ENCODE measurements at places on chromosomes 12 and 14.

DNA sequence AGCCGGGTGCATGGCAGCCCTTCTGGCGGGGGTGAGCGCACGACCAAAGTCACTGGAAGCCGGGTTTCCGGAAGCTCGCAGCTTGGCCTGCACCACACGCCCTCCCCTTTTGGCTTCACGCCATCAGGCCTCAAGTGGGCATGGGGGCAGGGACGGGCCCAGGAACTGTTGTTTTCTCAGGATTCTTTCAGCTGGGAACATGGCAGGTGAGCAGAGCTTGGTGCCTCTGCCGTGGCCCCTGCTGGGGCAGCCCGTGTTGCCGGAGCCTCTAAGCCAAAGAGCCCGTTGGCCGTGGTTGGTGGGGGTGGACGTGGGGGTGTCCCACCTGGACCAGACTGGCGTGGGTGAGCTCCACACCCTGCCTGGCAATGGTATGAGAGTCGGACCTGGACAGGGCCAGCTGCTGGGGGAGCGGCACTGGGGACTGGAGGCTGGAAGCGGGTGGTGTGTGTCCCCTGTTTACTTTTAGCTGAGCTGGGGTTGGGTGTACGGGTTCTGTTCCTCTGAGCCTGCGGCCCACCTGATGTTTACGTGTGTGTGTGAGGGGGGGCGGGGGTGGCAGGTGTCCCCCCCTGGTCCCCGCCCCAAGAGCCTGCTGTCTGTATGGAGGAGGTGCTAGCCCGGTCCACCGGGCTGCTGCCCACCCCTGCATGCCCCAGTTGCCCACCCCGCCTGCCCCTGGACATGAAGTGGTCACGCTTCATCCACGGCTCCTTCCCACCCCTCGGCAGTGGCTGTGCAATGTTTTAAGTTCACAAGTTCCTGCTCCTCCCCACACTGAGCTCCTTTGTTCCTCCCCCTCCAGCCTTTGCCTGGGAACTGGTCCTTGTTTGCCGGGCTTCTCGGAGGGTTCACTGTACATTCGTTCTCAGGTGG lies 28.7 kb upstream of the PLD4 start:
- no peak for DNase-seq

- peak; percentile 42 for DNase-seq
These were observed 92.7 kb downstream of the LRRC74A start for GRCh38 chr14:76918782-76919394.

DNA sequence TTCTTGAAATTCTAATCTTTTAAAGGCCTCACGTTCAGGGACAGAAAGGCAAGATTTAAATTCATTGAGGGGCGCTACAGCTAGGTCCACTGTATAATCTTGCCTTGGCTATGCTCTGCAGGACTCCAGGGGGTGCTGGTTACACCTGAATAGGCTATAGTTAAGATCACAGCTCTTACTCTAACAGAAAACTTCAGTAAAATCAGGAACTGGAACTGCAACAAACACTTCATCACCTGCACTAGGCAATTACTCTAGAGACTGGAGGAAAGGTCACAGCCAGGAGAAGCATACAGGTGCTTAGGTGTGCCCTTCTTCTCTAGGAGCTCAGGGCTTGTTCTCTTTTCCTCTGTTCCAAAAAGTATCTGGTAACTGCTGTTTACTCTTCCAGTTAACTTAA lies 20.9 kb downstream of the SLCO1C1 start:
- no peak for DNase-seq

DNA sequence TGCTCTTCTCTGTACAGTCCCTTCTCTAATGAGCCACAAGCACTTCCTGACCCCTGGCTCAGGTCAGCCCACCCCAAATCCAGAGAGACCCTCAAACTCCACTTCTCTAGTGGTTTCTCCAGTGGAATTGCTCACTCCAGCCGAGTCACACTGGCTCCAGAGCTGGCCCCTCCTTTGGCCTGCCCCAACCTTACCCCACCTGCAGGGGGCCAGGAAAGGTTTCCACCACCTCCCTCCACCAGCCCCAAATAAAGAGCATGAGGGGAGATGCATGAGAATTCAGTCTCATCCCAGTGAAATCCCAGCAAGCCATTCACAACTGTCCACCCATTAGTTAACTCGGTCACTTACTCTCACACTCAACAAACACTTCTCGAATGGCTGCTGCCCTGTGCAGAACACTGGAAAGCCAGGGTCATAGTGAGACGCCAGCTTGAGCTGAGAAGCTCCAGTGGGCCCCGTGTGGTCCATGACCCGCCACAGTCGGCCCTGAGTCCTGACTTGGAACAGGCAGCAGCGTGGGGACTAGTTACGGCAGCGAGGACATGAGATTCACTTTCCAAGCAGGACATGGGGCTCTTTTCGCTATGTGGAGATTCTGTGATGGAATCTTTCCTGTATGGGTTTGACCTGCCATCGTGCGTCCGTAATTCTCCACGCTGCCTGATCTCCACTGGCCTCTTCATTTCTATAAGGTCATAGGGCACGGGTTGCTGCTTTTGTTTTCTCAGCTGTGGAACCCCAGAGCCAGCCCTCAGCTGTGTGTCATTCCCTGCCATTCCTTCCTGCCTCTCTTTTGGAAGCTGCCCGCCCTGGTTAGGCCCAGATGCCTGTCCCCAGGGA lies 44.2 kb downstream of the SLC6A12 start:
- DNase-seq, result no peak

GRCh38 chr12:12384571-12385340 lies 27.9 kb downstream of the BORCS5 start:
- DNase-seq, result peak; percentile 83

DNA sequence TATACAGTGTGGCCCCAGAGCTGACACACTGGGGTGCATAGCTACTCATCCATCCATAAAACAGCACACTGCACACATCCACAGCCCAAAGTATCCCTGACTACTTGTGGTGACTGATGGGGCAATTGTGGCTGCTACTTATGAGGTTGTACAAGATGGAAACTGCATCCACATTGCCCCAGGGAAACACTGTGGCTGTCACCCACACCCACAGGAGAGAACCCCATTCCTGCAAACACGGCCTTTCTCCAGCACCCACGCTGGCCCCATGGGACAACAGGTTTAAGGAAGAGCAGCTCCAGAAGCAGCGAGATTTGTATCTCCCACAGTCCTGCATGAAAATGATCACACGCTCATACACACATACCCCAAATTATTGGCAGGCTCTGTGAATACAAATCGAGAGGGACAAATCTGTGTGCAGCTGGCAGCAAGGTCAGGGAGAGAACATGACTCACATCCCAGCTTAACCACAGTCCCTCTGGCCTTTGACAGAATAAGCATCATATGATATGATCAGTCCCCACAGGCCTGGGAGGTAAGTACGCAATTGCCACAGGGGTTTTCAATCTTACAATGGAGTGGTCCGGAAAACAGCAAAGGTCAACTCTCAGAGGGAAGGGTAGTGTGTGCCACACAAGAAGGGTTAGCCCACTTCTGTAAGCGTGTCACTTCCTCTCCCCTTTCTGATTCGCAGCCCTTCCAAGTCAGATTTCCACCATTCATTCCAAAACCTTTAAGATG lies 61.9 kb downstream of the ESR2 start:
- peak; percentile 71 for DNase-seq

DNA sequence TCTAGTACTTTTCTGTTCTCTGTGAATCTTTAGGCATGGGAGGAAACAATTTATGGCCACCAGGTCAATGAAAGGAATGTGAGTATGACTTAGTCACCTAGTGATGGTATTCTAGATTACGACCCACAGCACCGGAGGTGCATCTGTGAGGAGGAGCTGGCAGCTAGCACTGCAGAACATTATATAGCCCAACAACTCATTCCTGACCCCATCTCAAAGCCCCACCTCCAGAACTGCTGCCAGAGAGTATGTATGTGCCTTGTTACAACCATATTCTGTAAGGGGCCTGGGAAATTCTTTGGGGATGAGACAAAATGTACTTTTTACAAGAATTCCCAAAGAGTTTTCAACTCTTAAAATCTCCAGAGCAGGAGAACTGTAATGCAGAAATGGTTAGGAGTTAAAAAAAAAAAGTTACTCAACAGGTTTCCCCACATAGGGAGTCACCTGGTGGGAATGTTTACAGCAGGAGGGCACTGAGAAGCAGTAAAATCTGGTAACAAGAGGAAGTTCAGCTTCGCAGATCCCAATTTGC lies 34.9 kb upstream of the CERS5 start:
- DNase-seq, result no peak

DNA sequence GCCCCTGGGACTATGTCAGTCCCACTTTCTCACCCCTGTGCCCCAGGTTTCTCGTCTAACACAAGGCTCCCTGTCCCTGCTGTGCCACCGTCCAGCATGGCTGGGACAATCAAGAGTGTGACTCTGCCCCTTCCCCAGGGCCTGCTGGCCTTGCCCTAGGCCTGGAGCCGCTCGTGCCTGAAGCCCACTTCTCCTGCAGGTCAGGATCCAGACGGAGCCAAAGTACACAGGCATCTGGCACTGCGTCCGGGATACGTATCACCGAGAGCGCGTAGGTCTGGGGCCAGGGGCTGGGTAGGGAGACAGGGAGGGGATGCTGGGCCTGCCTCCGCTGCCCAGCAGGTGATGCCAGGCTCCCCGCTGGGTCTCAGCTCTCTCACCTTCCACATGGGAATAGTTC lies 2.8 kb downstream of the SLC25A47 start:
- no peak for DNase-seq

DNA sequence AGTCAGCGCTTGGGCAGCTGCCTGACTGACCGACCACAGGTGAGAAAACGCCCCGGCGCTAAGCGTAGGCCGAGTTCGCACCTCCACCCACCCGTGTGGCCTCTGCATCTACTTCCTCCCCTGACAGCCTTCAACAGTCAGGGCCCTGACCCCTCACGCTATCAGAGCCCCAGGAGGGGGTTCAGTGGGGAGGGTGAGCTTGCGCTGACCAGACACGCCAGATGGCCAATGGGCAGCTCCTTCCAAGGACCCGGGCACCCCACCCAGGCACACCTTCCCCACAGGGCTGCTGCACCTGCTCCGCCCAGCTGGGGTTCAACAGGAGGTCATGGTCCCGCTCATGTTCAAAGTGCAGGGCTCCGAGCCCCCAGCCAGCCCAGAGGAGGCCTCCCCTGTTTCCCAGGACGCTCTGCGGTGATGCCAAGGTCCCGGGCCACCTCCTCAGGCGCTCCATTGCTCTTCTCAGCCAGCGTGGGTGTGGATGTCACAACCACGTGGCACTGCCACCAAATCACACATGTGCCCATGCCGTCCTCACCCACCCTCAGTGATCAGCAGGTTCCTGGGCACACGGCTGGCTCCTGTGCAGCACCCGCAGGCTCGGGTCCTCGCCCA lies 48.7 kb upstream of the BCL11B start:
- DNase-seq, result peak; percentile 12

DNA sequence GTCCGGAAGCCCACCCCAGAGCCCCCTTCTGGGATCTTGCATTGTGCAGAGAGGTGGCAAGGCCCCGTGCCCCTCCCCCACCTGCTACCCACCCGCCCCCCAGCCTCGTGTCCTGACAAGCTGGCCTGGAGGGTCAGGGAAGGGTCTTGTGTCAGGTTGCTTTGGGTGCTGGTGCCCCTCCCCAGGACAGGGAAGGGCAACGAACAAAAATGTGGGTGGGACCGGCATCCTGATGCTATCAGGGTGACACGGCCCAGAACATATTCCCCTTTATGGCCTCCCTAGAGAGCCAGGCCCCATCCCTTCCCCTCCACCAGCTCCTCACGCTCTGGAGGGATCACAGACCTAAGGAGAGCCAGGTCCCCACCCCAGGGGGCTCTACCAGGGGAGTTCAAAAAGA lies 38.7 kb upstream of the TMEM179 start:
- no peak for DNase-seq

- DNase-seq, result no peak
These were observed 175.9 kb downstream of the MON2 start for GRCh38 chr12:62642486-62642885.

- peak; percentile 16 for DNase-seq
These were observed 31.5 kb downstream of the HEATR5A start for GRCh38 chr14:31388687-31389413.

DNA sequence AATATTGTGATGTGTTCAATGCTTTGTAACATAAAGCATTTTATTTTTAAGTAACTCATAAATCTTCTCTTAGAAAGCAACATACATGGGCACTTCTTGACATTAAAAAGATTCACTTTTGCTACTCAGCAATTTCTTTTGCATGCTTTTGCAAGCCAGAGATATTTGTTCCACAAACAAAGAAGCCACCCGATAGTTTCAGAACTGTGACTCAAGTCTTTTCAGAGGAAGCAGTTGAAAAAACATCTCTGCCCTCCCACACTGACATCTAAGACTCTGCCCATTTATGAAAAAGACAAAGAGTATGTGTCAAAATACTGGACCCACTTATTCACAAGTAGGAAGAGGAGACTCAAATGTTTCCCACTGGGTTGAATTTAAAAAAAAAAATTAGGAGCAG lies 7.5 kb downstream of the APPL2 start:
- peak; percentile 39 for DNase-seq

Data from activated CD8-positive, alpha-beta T cell treated with anti-CD3 and anti-CD28 coated beads for 36 hours (primary cell).